ENCODE measurements at places on chromosomes 5 and 9. TPM values are rescaled to one million over a fixed set of nuclear protein-coding genes. Genes with fewer than 3 reads are reported as not detected.

Gene GEMIN5
- total RNA-seq = 29.5 TPM

Gene GPR151
- not detected for total RNA-seq

Gene FOXD4L4
- 0.10 TPM for total RNA-seq

Gene GMCL2
- not detected for total RNA-seq

Gene GFI1B
- 0.08 TPM for total RNA-seq

Gene HSPA4
- total RNA-seq = 247 TPM

Gene KIAA0825
- total RNA-seq = 1.6 TPM

Gene FRMD3
- 14.5 TPM for total RNA-seq

Gene ENTPD8
- 3.9 TPM for total RNA-seq

Gene VCAN
- 0.72 TPM for total RNA-seq

Gene LCN10
- total RNA-seq = not detected

Gene EQTN
- not detected for total RNA-seq

Gene SPINK4
- total RNA-seq = not detected

Gene TTC23L
- total RNA-seq = not detected

GRCh38 chr5:170525470-170526211 is 21.8 kb downstream of the KCNIP1 start:
- no peak for DNase-seq

DNA sequence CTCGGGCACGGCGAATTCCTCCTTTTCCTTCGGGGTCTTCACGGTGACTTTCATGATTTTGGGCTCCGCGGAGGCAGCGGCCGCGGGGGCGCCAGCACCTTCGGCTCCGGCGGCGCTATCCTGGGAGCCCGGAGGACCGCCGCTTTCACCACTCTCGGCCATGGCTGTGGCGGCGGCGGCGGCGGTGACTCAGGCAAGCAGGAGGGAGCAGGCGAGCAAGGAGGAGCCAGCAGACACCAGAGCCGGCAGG is 315 bp downstream of the UBQLN1 start:
- DNase-seq = peak; percentile 8

GRCh38 chr9:4095484-4095883 is 204.4 kb downstream of the GLIS3 start:
- DNase-seq = no peak

DNA sequence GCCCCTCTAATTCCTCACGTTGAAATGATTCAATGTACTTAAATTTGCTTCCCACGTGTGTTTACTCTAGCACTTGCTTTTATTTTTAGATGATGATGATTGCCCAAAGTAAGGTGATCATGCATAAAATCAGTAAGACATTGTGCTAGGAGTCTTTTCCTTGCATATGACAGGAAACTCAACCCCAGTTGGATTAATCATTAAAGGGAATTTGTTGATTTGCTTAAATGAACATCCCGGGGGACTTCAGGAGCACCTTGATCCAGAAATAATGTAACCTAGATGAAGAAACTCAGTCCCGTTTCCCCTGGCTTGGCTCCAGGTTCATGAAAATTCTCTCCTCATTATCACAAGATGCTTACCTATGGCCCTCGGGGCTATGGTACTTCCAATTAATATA is 106.1 kb upstream of the STC2 start:
- DNase-seq = no peak

- no peak for DNase-seq
These were observed 58.3 kb downstream of the SEMA4D start for GRCh38 chr9:89439571-89439970.

- DNase-seq = no peak
These were observed 213.9 kb upstream of the TBCA start for GRCh38 chr5:77990020-77990419.

- no peak for DNase-seq
These were observed 19.3 kb downstream of the BICD2 start for GRCh38 chr9:92745331-92745730.

GRCh38 chr5:92927291-92927778 is 653.7 kb downstream of the NR2F1-AS1 start:
- DNase-seq = peak; percentile 76

- DNase-seq = no peak
These were observed 81.4 kb downstream of the PGM5 start for GRCh38 chr9:68437785-68438184.

DNA sequence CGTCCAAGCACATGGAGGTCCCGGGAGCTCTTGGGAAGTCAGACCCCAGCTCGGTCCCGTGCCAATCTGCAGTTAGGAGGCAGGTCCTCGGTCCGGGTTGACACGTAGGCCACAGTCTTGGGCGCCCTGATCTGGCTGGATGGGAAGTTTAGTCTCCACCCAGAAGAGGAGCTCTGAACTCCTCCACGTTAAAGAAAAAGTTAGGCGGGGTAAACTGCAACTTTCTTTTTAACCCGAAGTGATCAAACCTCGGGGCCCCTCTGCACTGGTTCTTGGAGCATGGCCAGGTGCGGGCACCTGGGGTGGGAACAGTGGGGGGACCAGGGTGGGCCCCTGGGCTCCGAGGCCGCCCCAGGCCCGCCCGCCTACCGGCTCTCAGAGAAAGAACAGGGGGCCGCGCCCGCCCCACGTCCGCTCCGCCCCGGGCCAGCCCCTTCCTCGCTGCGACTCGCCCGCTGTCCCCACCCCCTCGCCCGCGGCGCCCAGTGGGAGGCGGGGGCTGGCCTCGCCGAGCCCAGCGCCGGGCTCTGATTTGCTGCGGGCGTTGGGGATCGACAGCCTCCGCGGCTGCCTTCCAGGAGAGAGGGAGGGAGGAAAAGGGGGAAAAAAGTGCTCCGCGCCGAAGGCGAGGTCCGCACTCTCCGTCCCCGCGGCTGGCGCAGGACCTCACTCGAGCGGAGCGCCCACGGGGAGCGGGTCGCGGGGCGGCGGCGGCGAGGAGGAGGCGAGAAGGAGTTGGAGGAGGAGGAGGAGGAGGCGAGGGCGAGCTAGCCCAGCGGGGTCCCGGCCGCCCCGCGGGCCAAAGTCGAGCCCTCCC is at the start of gene COL5A1:
COL5A1 (plus strand) TSS at position 631 of the 817 bp plus-strand sequence. CDS start 385 bp downstream, outside the sequence.
- DNase-seq = no peak

DNA sequence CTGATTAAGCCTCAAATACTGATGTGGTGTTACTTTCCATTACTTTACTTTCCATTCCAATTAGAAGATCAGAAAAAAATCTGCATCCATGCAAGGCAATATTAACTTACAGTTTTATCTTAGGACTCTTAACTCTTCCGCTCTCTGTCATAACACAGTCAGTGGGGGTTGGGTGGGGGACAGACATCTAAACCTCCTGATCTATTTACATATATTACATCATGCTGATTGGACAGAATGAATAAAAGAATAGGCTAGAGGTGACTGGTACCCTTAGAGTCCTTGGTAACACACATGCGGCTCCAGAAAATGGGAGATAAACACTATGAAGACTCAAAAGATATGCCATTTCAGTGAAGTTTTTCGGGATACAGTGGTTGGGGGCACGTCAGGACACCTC is 27.6 kb downstream of the RAPGEF6 start:
- DNase-seq = no peak

DNA sequence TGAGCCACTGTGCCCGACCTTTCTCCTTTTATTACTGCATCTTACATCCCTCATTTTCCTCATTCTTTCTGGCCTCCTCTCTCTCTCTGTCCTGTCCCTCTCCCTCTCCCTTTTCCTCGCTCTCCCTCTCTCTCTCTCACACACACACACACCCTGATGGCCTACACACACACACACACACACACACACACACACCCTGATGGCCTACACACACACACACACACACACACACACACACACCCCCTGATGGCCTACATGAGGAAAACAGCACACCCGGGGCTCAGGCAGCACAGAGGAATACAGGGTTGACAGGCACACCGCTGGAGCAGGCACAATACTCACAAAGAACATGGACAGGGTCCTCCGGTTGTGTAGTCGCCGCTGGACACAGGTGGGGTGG is 3.8 kb upstream of the FCHSD1 start:
- no peak for DNase-seq

DNA sequence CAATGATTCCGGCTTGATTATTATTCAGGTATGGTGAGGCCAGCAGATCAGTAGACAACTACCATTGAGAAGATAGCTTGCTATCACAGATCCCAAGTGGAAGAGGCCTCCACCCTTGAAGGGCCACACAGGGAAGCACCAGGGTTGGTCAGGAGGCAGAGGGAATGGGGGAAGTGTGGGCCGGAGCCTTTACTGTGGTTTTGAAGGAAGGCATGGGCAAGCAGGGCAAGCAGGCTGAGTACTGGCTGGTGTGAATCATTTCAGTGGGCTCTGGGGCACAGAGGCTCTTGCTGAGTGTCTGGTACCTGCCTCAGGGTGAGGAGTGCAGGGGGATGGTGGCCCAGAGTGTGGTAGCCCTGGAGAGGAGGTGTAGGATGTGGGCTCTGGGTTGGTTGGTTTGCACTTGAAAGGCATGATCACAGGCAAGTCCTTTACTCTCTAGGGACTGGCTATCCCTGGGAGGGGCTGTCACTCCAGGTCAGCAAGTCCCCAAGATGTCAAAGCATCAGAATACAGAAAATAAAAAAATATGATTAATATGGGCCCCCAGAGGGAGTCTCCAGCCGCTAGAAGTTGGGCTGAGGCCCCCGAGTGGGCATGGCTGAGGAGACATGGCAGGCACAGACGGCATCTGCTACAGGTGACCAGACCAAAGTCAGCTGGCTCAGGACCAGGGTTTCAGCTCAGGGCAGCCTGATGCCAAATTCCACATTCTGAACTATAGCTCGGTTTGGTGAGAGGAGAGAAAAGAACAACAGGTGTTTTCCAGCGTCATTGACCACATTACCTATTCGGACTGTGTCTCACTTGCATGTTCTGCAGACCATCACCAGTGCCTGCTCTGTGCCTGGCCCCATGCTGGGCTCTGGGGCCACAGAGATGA is 9.7 kb upstream of the SUSD3 start:
- DNase-seq = no peak

GRCh38 chr5:115543365-115544042 is 1.1 kb downstream of the FEM1C start:
- no peak for DNase-seq

DNA sequence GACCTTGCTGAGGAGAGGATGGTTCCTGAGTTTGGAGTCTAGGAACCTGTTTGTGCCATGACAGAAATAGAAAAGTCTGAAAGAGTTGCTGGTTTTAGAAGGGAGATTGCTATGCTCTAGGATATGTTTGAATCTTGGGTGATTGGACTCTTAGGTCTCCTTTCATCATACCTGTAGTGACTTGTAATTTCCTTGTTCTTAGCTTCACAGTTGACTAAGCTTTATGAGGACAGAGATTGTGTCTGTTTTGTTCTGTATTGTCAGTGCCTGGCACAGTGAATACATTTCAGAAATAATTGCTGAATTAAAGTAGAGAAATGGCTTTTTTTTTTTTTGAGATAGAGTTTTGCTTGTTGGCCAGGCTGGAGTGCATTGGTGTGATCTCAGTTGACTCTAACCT is 31.5 kb downstream of the GAPVD1 start:
- DNase-seq = no peak

DNA sequence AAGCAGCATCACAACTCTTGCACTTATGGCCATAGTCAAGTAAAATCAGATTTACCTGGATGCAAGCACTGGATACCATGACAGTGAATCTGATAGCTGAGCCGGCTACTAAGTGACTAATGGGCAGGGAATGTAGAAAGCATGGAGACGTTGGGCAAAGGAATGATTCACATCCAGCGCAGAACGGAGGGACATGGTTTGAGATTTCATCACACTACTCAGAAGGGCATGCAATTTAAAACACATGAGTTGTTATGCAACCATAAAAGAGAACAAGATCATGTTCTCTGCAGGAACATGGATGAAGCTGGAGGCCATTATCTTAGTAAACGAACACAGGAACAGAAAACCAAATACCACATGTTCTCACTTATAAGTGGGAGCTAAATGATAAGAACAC is 169.1 kb upstream of the PIK3R1 start:
- DNase-seq = peak; percentile 5

GRCh38 chr9:116685166-116685565 is 1.9 kb upstream of the TRIM32 start:
- DNase-seq = no peak

GRCh38 chr5:179797741-179798140 is 4.0 kb downstream of the LTC4S start:
- DNase-seq = no peak

- DNase-seq = peak; percentile 74
These were observed 124.3 kb downstream of the UGCG start for GRCh38 chr9:112020680-112021596.

DNA sequence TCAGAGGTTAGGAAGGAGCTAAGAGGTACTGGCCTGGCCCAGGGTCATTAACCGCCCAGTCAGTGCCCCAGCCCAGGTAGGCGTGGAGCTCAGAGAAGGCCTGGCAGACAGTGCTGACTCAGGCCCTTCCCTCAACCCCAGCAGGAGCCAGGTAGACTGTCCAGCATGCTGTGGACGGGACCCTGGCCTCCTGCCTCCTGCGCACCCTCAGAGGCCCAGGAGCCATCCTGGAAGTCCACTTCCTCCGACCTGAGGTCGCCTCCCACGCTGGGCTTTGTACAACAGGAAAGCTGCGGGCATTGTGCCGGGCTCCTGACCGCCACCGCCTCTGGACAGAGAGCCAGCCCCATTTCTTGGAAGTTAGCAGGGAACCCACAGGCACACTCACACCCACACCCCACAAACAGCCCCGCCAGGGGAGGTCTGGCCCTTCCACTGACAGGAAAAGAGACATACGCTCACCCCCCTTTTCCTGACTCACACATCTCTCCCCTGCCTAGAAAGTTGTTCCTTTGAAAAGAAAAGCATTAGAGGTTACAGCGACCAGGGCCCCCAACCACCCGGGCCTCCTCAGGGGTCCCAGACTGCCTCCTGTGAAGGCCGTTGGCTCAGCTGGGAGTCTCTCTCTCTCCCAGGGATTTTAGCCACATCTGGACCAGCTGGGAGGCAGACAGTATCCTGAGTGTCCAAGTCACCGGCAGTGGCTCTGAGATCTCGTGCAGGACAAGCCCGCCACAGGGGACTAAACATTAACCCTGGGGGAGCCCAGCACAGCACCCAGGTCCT is 7.7 kb downstream of the RALGDS start:
- DNase-seq = no peak

DNA sequence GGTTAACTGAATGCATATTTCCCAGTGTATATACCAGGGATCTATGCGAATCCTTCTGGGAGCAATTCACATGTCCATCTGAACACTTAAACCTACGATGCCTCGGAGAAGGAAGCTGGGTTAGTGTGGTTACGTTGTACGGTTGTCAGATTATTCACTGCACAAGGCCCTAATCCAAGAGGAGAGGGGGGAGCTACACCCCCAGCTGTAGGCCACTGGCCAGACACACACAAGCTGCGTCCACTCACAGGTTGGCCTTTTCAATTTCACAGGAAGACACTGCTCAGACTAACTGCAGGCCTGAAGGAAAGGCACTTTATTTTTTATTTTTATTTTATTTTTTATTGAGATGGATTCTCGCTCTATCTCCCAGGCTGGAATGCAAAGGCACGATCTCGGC is 184.5 kb upstream of the GNA14 start:
- DNase-seq = no peak

DNA sequence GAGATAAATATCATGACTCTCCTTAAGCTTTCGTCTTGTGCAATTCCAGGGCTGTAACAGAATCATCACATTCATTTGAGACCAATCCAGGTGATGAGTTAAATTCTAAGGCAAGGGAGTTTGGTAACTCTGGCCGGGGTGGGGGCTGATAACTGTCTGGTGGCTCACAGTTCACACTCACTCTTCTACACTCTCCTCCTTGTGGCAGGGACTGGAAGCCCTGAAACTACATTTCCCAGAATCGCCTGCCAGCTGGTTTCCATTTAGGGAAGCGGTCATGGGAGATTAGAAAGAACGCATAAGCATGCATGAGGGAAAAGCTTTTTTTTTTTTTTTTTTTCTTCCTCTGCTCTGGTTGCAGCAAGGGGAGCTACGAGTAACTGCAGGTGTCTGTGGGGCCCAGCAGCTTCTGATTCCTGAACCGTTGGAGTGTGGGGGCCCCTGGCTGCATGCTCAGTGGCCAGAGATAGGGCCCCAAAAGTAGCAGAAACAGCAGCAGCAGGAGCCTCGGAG is 154.8 kb upstream of the TBC1D2 start:
- no peak for DNase-seq

Data from Panc1 (cell line).